Stimulated activated CD8-positive, alpha-beta memory T cell treated with anti-CD3 and anti-CD28 coated beads, Interleukin-4, amount 100 ng/mL, for 4 hours (primary cell): ENCODE measurements at places on chromosomes 3 and 15.

- no peak for DNase-seq
Observed at GRCh38 chr3:43017004-43017403, 37.9 kb downstream of the GASK1A start.

DNA sequence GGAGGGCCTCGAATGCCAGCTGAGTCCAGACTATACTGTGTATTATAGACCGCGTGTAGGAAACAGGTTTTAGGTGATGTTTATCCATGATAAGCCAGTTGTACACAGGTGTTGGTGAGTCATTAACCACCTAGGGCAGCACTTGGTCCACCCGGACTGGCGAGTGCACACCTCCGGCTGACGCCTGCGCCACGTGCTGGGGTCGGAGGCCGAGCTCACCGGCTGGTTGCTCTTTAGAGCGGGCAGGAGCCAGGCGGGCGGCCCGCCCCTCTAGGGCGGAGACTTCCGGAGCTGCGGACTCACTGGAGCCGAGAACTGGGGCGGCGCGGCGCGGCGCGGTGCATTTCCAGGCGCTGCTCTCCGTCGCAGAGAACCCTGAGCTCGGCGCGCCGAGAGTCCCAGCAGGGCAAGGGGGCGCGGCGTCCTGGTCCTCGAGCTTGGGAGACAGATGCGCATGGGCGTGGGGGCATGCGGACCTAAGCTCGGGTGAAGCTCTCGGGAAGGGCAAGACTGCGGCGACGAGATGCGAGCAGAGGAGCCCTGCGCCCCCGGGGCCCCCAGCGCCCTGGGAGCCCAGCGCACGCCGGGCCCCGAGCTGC is at the start of gene ESYT3:
TSS of gene ESYT3 (plus strand) at position 341 of the 599 bp plus-strand sequence. CDS start at position 524, 183 bp downstream.
- DNase-seq: no peak

DNA sequence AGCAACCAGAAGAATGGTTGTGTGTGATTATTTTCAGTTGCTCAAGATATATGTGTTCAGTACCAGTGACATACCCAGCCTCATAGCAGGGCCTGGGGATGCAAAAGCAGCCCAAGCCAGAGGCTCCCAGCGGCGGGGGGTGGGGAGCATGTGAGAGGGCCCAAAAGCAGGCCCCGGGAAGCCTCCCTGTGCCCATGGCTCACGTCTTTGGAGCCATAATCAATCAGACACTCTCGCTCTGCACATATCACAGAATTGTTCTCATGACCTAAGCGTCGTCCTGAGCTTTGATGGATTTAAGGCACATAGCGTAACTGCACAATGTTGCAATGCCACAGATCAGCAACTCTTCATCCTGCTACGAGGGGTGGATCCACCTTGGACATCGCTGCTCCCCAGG is 20.8 kb downstream of the KLHL25 start:
- no peak for DNase-seq

- DNase-seq: no peak
Observed at GRCh38 chr3:114218006-114218405, 19.4 kb downstream of the ZNF80 start.

DNA sequence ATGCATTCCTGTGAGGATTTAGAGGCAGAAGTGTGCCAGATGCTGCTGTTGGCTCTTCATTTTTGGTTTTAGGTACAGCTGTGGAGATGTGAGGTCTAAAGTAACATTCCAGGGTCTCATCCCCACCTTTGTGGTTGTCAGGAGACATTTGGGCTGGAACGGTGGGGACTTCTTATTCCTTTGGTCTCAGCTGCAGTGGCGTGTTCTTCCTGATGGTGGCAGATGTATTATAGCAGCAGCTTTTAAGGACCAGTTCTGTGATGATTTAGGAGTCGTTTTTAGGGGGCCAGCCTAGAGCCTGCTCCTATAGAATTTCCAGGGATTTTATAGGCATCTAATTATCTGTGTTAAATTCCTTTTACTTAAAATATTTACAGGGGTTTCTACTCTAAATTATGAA is 221.0 kb upstream of the EOMES start:
- DNase-seq: no peak

GRCh38 chr3:100370756-100371155 is 30.1 kb downstream of the TOMM70 start:
- no peak for DNase-seq

- DNase-seq: no peak
Observed at GRCh38 chr3:157098823-157099185, 61.1 kb downstream of the CCNL1 start.

GRCh38 chr3:97821774-97822358 is at the start of gene CRYBG3:
TSS of gene CRYBG3 (plus strand) at chr3:97822011. CDS start at chr3:97822207, 196 bp downstream.
- DNase-seq: peak; percentile 61
